ENCODE measurements at places on chromosomes 7 and 10.

DNA sequence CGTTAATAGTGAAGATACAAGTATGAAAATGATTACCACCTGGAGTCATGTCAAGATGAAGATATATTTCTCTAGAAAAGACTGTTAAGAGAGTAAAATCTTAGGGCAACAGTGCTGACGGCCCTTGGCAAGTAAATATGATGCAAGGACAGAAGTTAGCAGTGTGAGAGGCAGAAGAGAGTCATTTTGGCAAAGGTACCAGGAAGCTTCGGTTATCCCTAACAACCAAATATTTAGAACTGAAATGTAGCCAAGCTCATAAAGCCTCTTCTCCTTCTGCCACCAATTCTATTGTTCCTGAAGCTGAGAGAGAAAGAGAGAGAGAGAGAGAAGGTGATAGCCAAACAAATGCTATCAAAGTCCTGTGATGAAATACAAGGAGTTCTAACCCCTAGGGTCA, 109.6 kb downstream of the MACC1 start:
- DNase-seq = no peak

- peak; percentile 65 for DNase-seq
These were observed at the start of gene SFXN4 for GRCh38 chr10:119165171-119166117. SFXN4 (minus strand) TSS chr10:119165714; CDS start chr10:119165647, 67 bp downstream.

GRCh38 chr10:95509251-95509650, 51.9 kb downstream of the SORBS1 start:
- DNase-seq = no peak

DNA sequence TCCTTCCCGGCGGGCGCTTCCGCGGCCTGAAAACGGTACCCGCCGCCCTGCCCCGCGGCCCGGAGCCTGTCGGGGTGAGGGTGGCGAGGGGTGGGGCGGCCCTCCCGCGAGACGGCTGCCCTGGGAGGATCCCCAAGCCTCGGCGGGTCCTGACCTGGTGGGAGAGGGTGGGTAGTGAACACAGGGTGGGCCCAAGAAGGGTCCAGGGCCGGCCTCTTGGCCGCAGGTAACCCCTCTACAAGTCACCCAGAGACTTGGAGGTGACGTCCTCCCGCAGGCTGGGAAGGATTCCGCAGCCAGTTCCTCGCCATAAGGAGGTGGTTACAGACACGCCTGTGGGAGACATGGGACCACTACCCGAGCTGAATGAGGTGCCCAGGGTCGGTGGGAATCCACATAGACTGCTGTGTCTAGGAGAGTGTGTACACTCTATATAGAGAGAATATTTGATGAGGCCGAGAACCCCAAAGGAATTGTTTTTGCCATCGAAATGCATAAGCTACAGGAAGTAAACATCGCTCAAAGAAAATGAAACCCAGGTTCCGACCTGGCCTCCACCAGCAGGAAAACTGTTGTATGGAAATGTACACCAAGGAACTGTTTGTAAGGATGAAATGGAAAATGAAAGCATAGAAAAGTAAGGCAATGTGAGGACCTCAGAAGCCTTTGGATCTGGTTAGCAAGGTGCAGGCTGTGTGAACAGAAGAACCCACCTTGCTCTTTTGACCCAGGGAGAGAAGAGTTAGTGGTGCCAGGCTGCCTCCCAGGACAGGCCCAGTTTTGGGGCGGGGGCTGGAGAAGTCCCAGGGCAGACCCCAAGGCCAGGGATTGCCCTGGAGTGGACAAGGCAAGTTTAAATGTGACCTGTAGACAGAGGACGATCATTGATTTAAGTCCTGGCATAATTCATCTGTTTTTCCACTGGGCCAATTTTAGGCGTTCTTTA, 659 bp downstream of the OPTN start:
- DNase-seq = peak; percentile 24

- no peak for DNase-seq
These were observed 369.2 kb upstream of the GALNT17 start for GRCh38 chr7:70762696-70763095.
